ENCODE measurements at places on chromosomes 12 and 14.

DNA sequence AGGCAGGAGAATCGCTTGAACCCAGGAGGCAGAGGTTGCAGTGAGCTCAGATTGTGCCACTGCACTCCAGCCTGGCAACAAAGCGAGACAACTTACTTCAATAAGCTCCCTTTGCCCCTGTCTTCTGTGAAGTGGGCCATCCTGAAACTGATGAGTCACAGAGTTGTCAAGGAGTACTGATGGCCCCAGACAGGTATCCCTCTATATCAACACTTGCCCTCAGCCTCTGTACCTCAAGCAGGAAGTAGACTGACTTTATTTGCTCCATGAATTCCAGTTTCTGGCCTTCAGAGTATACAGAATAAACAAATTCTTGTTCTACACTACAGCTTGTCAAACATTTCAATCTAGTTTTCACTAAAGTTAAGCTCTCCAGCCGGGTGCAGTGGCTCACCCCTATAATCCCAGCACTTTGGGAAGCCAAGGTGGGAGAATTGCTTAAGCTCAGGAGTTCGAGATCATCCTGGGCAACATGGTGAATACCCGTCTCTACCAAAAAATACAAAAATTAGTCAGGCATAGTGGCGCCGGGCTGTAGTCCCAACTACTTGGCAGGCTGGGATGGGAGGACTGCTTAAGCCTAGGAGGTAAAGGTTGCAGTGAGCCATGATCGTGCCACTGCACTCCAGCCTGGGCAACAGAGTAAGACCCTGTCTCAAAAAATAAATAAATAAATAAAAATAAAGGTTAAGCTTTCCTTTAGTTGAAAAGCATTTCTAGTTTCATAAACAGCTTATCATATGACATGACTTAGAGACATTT lies 16.4 kb upstream of the LRP10 start:
- no peak for DNase-seq

DNA sequence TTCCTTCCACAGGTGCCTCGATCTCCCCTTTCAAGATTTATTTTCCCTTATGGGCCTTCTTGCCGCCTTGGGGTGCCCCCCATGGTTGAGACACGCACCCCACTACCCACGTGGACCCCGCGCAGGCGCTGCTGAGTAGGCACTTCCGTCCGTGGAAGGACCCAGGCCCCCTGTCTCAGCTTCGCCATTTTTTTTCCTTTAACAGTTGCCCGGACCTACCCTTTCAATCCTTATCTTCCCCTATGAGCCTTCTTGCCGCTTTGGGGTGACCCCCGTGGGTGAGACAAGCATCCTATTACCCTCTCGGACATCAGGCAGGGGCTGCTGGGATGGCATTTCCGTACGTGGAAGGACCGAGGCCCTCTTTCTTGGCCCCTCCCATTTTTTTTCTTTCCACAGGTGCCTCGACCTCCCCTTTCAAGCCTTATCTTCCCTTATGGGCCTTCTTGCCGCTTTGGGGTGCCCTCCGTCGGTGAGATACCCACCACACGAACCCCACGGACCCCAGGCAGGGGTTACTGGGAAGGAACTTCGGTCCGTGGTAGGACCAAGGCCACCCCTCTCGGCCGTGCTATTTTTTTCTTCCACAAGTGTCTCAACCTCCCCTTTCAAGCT lies 268.2 kb downstream of the ALG10 start:
- no peak for DNase-seq

DNA sequence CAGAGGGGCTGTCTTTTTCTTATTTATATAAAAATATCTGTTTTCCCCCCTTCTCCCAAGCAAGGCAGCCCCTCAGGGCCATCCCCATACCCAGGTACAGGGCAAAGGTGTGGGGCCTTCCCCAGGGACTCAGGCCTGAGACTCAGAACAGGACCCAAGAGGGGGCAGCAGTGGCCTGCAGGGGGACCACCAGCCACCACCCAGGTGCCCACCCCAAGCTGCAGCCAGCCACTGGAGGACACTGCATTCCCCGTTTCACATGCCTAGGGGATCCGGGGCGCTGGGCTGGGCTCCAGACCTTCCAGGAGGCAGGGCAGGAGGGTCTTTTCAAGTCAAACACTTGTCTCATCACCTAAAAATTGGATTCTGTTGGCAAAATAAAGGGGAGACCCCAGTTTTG lies 83.3 kb downstream of the SCARB1 start:
- DNase-seq: no peak

GRCh38 chr12:41683513-41684240 lies 461.0 kb downstream of the GXYLT1 start:
- no peak for DNase-seq

DNA sequence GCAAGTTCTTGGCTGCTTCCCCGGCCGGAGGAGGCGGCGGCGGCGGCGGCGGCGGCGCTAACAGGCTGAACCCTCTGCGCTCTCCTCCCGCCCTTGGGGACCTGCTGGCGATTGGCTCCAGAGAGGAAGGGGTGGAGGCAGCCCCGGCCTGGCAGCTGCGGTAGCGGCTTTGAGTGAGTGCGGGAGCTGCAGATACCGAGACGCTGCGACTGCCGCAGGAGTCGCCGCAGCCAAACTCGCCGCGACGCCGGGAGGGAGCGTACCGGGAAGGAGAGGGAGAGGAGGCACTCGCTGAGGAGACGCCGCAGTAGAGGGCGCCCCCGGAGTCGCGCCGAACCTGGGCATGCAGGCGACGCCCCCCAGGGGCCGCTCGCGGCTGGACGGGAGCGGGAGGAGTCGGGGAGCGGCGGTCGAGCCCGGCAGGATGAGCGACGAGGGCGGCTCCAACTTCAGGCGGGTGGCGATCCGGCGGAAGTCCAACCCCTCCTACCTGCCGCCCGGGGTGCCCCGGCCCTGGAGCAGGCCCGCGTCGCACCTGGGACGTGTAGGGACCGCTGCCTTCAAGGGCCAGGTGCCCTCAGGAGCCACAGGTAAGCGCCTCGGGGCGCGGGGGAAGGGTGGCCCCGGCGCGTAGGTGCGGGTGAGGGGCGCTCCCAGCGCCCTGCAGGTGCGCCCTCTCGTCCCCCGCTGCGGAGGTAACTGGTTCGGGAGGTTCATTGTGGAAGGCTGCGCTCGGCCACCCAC lies at the start of gene FGD4:
TSS of gene FGD4 (plus strand) at position 189 of the 744 bp plus-strand sequence.
- DNase-seq: peak; percentile 86

All from GM19239 (cell line).